ENCODE measurements at places on chromosomes 13 and 19. TPM values are rescaled to one million over a fixed set of nuclear protein-coding genes. Genes with fewer than 3 reads are reported as not detected.

Gene IGFL3
- total RNA-seq = not detected

Gene MCEMP1
- 0.60 TPM for total RNA-seq

- H3K4me1 ChIP-seq = peaks cover 74% of the 10 kb centered on the region
- H3K36me3 ChIP-seq = peaks cover 14% of the 10 kb centered on the region
- peak; percentile 86 for DNase-seq
- no peaks in the 10 kb centered on the region for H3K27me3 ChIP-seq
Observed at GRCh38 chr19:18156841-18157464, 4.0 kb downstream of the PIK3R2 start.

DNA sequence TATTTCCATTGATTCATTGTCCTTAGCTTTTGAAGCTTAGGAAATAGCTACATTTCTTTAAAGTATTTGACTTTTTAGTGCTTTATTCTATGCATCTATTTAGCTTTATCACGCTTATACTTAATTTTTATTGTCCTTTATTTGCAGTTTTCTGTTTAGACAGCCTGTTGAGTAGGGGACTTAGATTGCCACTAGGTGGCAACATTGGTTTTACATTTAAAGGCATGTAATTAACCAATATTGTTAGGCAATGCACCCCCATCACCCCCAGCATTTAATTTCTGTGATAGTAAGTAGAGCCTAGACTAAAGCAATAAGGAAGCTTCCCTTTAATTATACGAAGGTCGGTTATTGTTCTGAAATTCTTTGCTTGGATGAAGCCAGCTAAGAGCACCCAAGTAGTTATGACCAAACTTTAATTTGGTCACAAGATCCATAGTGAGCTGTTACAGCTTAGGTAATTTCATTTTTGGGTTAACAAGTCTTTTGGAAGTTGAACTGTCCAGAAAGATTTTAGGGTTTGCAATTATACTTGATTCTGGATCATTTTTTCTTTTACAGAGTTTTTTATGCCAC, 36.5 kb downstream of the B3GLCT start:
- no peaks in the 10 kb centered on the region for H3K27me3 ChIP-seq
- H3K4me1 ChIP-seq = no peaks in the 10 kb centered on the region
- DNase-seq = no peak
- peaks cover 2% of the 10 kb centered on the region for H3K36me3 ChIP-seq
- H3K4me3 ChIP-seq = no peak overlapping the region

Gene BAX
- total RNA-seq = 25.5 TPM

- H3K36me3 ChIP-seq = no peaks in the 10 kb centered on the region
- peak; percentile 30 for DNase-seq
- no peak overlapping the region for H3K4me3 ChIP-seq
- peaks cover 69% of the 10 kb centered on the region for H3K4me1 ChIP-seq
- peak overlapping the region; percentile 62 for H3K27ac ChIP-seq
Observed at GRCh38 chr13:99062593-99062992, 84.7 kb upstream of the DOCK9 start.

GRCh38 chr13:32733690-32734089, 147.4 kb downstream of the PDS5B start:
- no peak overlapping the region for H3K27ac ChIP-seq
- H3K4me1 ChIP-seq = peaks cover 27% of the 10 kb centered on the region
- H3K36me3 ChIP-seq = no peaks in the 10 kb centered on the region
- H3K27me3 ChIP-seq = no peaks in the 10 kb centered on the region
- no peak for DNase-seq

- peaks cover 22% of the 10 kb centered on the region for H3K36me3 ChIP-seq
- DNase-seq = no peak
- H3K4me3 ChIP-seq = peak overlapping the region; percentile 91
- no peaks in the 10 kb centered on the region for H3K27me3 ChIP-seq
- peaks cover 67% of the 10 kb centered on the region for H3K4me1 ChIP-seq
Observed at GRCh38 chr19:52190487-52191293, 838 bp downstream of the PPP2R1A start.

DNA sequence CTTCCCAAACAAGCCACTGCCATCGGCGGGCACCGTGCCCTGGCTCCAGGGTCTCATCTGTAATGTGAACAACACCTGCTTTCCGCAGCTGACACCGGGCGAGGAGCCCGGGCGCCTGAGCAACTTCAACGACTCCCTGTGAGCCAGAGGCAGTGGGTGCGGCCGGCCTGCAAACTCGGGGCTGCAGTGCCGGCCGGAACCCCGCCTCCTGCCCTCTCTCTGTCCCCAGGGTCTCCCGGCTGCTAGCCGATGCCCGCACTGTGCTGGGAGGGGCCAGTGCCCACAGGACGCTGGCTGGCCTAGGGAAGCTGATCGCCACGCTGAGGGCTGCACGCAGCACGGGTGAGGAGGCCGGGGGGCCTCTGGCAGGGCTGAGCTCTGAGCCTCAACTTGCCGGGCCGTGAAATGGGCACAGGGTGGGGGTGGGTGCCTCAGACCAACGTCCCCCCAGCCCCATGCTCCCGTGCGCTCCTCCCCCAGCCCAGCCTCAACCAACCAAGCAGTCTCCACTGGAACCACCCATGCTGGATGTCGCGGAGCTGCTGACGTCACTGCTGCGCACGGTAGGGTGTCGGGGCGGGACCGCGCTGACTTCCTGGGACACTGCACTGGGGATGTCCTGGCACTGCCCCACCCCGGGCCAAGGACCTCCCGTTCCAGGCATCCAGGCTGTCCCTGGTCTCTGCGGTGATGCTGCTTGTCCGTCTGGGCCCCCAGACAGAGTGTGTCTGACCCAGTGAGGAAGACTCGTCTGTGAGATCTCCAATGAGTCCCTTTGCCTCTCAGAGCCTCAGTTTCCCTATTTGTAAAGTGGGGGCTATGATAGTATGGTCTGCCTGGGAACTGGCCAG, 2.2 kb downstream of the ABCA7 start:
- peaks cover 37% of the 10 kb centered on the region for H3K4me1 ChIP-seq
- H3K27ac ChIP-seq = no peak overlapping the region
- no peak for DNase-seq
- peaks cover 10% of the 10 kb centered on the region for H3K36me3 ChIP-seq
- H3K27me3 ChIP-seq = no peaks in the 10 kb centered on the region
- H3K4me3 ChIP-seq = peak overlapping the region; percentile 78

DNA sequence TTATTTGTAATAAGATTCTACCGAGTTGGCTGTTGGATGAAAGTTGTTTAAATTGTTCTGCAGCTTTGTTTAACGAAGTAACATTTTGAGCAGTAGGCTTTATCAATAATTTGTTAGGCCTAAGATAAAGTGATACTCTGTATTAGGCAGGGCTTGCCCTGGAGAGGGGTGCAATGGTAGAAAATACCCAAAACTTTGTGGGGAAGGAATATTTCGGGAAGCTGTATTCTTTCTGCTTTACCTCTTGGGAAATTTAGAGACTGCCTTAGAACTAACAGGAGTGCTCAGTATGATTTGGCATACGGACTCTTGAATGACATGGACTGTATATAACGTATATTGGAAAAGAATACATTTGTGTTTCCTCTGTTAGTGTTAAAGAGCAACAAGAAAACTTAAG, 2.5 kb downstream of the PDS5B start:
- H3K4me3 ChIP-seq = peak overlapping the region; percentile 73
- no peaks in the 10 kb centered on the region for H3K36me3 ChIP-seq
- H3K27ac ChIP-seq = peak overlapping the region; percentile 90
- no peaks in the 10 kb centered on the region for H3K27me3 ChIP-seq
- DNase-seq = no peak

Data from left ventricle myocardium inferior (tissue), 1 donor.